ENCODE measurements at places on chromosomes 7 and 10. TPM values are rescaled to one million over a fixed set of nuclear protein-coding genes. Genes with fewer than 3 reads are reported as not detected.

IL15RA gene
- 2.9 TPM for total RNA-seq

CCNJ gene
- 5.7 TPM for total RNA-seq

BAIAP2L1 gene
- total RNA-seq = 41.9 TPM

NXPH1 gene
- total RNA-seq = not detected

CYP17A1 gene
- total RNA-seq = not detected

ACSM6 gene
- total RNA-seq = not detected

MRC1 gene
- 0.03 TPM for total RNA-seq

FGF8 gene
- not detected for total RNA-seq

CYP2W1 gene
- total RNA-seq = not detected

Measured in A549 treated with Hydrocortisone at 1 μM for 4 hours (cell line).